Brain microvascular endothelial cell (primary cell): ENCODE measurements at places on chromosomes 13 and 19.

GRCh38 chr19:18596752-18597157, 8.2 kb downstream of the REX1BD start:
- DNase-seq = no peak

DNA sequence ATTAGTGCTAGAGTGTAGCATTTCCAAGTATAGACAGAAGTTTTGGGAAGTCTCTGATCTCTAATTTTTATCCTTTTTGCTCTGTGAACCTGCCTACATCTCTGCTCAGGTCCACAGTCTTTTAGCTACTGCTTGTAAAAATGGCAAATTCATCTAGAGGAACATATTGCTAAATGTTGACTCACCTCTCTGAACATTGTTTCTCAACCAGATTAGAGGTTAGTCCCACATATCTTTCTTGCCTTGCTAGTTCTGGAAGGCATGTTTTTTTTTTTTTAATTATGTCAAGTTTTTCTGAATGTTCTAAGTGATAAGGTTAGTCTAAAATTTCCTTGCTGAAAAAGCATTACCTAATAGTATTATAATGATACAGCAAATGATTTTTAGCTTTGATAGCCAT, 2889.6 kb upstream of the PCDH20 start:
- peak; percentile 7 for DNase-seq

- peak; percentile 78 for DNase-seq
Observed at GRCh38 chr19:52007806-52008557, at the start of gene ZNF615. Gene ZNF615 (minus strand): TSS chr19:52008211. CDS start chr19:52003711, 4,500 bp downstream.

GRCh38 chr19:54448040-54448773, 792 bp upstream of the LENG8 start:
- peak; percentile 35 for DNase-seq

DNA sequence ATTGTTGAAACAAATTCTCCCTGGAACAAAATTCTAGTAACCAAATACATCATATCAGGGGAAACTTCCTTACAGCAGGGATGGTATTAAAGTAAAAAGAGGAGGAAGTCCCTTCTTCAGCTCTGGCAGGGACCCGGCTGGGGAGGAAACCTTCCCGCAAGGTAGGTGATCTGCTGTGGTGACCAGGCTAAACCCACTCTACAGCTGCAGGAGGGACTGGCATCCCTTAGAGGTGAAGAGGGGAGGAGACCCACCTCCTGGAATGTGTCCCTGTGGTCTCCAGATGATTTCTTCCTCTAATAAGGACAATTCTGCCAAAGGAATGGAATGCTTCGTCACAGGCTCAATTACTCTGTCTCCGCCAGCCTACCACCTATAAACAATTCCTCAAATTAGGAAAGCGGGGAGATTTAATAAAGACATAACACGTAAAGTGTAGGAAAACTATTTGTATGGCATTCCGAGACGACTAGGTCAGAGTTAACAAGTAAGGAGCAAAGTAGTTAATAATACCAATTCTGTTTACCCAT, 637 bp upstream of the PDS5B start:
- DNase-seq = peak; percentile 0

- no peak for DNase-seq
Observed at GRCh38 chr13:50668691-50669271, 174.7 kb downstream of the DLEU7 start.

DNA sequence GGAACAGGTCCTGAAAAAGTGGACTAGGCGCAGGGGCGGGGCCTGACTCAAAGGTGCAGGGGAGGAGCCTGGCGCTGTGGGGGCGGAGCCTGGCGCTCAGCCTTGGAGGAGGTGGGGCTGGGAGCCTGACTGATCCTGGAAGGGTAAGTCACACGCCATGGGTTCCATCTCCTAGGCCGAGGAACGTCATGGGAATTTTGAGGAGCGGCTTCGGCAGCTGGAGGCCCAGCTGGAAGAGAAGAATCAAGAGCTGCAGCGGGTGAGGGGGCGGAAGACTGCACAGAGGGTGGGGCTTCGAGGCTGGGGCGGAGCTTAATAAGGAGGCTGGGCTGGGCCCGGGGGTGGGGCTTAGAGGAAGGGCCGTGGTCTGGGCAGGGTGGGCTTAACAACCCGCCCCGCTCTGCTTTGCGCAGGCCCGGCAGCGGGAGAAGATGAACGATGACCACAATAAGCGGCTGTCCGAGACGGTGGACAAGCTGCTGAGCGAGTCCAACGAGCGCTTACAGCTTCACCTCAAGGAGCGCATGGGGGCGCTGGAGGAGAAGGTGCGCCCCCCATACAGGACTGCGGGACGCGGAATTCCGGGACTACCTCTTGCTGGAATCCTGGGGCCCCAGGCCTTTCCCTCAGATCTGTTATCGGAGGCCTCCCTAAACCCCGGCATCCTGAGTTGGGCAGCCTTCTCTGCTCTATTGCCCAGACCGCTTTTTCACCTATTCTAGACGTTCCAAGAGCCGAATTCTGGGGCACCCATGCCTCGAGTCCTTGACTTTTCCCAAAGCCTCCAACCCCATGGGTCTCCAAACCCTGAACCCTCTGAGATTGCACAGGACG, 14.5 kb downstream of the PPFIA3 start:
- DNase-seq = peak; percentile 33

GRCh38 chr13:97212601-97213040, 9.5 kb upstream of the MBNL2 start:
- peak; percentile 60 for DNase-seq

DNA sequence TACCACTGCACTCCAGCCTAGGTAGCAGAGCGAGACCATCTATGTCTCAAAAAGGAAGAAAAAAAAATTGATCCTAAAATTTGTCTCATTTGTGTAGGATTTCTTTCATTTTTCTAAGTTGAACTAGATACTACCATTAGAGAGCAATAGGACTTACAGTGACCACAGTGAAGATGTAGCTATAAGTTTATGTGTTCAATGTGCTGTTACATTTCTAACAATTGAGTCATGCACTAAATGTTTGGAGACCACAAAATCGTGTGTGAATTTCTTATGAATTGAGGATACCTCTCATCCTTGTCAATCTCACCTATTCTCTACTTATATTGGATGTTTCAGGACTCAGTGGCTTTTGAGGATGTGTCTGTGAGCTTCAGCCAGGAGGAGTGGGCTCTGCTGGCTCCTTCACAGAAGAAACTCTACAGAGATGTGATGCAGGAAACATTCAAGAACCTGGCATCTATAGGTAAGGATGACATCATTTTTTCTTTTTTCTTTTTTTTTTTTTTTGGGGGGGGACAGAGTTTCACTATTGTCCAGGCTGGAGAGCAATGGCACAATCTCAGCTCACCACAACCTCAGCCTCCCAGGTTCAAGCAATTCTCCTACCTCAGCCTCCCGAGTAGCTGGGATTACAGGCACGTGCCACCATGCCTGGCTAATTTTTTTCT, 12.8 kb downstream of the ZNF791 start:
- no peak for DNase-seq

DNA sequence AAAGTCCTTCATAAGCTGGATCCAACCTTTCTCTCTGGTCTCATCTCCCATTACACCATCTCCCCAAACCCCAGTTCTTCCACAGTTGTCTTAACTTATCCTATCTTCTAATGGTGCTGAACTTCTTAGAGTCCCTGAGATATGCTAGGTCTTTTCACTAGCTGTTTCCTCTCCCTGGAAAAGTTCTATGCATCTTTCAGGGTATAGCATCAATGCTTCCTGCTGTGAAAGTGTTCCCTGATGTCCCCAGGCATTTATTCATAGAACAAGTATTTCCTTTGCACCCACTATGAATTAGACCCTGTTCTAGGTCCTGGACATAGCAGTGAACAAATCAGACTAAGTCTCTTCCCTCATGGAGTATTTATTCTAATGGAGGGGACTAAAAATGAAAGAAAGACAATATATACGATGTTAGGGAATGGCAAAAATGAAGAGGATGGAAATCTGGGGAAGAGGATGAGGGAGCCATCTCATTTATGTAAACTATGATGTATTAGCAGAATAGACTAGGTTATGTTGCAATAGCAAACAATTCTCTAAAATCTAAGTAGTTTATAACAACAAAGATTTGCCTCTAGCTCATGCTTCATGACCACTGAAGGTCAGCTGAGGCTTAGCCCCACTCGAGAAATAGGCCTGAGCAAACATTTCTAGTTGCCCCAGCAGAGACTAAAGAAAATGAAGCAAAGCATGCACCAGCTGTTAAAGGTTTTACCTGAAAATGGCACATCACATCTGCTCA, 120.0 kb downstream of the CYSLTR2 start:
- DNase-seq = no peak

- no peak for DNase-seq
Observed at GRCh38 chr13:97234742-97235141, 12.6 kb downstream of the MBNL2 start.

DNA sequence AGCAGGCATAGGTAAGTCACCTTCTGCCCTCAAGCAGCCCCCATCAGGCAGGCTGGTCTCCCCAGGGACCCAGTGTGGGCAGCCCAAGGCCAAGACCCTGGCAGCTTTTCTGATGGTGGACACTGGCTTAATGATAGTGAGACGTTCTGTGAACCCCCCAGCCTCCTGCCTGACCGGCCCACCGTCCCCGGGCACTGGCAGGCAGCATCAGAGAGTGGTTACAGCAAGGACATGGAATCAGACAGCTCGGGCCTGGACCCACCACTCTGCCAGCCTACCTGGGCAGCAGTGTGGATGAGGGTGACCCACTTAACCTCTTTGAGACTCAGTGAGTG, 45.3 kb upstream of the KCTD15 start:
- DNase-seq = no peak

- DNase-seq = no peak
Observed at GRCh38 chr19:42252365-42253244, 2.3 kb downstream of the ERF start.

- no peak for DNase-seq
Observed at GRCh38 chr13:101698400-101698799, 245.9 kb downstream of the ITGBL1 start.

GRCh38 chr13:27406178-27406939, 18.1 kb upstream of the GTF3A start:
- peak; percentile 19 for DNase-seq
